ENCODE measurements at places on chromosomes 7 and 10.

GRCh38 chr7:130329681-130330080 lies 14.9 kb upstream of the CPA5 start:
- DNase-seq: no peak

DNA sequence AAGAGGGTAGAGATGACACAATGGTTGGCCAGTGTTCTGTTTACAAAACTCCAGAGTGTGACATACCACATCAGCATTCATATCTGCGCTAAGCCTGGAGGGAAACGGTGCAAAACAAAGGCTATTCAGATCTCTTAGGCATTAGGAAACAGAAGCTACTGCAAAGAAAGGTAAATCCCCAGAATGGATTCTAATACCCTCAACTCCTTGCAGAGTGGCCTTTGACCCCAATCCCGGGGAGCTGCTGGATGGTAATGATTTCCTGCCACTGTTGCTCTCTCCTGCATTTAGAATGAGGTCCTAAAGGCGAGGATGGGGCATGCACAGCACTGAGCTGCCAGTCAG lies 65.2 kb downstream of the AOAH start:
- DNase-seq: peak; percentile 23

- no peak for DNase-seq
Measured at GRCh38 chr7:148905093-148905666, 21.1 kb upstream of the EZH2 start.

GRCh38 chr10:33129141-33129995 lies 171.3 kb upstream of the ITGB1 start:
- DNase-seq: no peak

- DNase-seq: no peak
Measured at GRCh38 chr7:21850531-21851285, 95.0 kb downstream of the CDCA7L start.

DNA sequence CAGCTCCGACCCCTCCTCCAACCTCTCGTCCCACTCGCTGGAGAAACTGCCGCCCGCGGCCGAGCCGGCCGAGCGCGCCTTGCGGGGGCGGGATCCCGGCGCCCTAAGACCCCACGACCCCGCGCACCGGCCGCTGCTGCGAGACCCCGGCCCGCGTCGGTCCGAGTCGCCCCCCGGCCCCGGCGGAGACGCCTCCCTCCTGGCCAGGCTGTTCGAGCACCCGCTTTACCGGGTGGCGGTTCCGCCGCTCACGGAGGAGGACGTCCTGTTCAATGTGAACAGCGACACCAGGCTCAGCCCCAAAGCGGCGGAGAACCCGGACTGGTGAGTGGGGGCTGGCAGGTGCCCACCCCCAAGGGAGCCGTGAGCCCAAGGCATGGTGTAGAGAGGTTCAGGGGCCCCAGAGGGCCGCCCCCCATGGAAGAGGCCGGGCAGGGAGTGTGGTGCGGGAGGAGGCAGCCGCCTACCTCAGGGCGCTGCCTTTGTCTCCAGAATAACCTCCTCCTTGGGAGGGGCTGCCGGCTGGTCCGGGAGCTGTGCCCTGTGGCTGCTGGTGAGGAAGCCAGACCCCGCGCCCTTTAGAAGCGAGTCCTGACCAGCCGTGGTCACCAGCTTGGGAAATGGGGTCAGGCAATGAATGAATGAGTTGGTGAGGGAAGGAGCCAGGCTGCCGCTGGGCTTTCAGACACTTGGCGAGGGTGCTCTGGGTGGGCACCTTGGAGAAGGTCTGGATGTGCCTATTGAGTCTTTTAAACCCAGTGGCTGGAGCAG lies 1.3 kb downstream of the FAM20C start:
- DNase-seq: no peak
